ENCODE measurements at places on chromosomes 12 and 14.

GRCh38 chr12:10393291-10393690, 3.5 kb upstream of the KLRK1 start:
- no peak for DNase-seq

GRCh38 chr14:68927956-68928675, 51.0 kb downstream of the ACTN1 start:
- no peak for DNase-seq

DNA sequence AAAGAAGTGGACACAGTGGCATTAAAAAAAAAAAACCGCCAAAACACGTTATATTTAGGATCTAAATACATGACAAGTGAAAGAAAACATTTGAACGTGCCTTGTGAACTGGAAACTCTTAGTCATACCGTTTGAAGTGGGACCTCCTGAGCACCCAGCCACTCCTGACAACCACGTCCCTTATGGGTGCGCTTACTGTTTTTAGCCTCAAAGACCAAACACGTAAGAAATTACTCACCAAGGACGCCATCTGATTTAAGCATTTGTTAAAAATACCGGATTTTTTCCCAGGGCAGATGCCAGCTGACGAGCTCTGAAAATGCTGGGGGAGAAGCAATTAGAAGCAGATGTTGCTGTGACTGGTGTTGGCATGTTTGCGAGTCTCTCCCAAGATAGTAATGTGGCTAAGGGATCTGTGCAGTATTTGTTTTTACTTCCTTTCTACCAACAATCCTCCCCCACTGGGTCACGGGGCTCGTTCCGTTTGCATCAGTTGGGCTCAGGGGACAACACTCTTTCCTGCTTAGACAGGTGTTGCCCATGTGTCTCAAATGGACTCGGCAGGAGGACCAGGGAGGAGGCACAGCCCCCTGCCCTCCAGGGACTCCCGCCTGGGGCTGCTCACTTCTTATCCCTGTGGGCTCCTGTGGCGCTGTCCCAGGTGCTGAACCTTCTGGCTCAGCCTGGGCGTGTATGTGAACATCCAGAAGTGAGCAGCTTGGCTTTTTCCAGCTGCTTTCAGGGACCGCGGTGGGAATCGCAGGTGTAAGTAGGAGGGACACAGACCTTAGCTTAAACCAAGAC, 101.0 kb downstream of the BEGAIN start:
- peak; percentile 92 for DNase-seq

DNA sequence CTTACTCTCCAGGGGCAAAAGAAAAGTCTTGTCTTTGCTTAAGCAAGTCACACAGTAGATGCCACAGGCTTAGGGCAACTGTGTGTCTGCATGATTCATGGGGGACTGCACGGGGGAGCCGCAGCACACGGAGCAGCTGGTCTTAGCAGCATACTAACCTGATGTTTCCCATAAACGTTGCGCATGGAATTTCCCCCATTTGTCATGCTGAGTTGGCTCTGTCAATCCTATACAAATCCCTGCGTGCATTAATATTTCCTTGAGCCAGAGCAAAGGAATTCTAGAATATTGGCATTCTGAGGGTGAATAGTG, 71.2 kb downstream of the SAMD4A start:
- peak; percentile 70 for DNase-seq

GRCh38 chr14:50062438-50063085, 53.8 kb downstream of the VCPKMT start:
- peak; percentile 20 for DNase-seq

- DNase-seq, result no peak
Observed at GRCh38 chr12:100901266-100901665, 106.7 kb downstream of the ANO4 start.

DNA sequence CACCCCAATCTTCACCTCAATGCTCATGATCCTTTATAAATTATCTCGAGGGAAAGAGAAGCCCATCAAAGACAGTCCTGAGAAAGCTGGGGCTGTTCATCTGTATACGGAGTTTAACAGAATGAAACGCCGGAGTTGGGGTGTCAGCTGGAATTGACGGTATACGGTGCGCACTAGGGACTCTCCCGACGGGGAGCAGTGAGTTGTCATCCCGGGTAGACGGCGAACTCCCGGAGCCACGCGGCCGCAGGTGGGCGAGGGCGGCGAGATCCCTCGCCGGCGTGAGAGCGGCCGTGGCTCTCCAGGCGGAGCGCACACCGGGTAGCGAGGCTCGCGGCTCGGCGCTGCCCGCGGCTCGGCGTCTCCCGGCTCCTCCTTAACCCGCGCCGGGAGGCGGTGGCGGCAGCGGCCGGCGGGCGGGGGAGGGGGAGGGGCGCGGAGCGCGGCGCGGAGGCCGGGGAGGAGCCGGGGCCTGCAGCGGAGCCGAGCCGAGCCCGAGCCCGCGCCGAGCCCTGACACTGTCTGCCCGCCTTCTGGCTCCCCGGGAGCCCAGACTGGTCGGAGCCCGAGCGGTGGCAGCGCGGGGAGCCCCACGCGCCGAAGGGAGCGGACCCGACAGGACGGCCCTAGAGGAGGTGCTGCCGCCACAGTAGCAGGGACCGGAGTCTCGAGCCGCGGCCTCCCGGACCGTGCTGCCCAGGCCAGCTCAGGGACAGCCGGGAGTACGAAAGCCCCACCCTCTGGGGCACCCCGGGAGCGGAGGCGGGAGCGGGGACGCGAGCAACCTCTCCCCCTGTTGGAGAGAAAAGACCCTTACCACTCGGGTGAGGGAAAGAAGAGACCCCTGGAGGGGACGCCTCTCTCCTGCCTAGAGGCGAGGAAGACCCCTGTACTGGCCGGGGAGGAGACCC, at the start of gene FOXJ2:
FOXJ2 (plus strand) TSS at position 475 of the 911 bp plus-strand sequence. CDS start 7,117 bp downstream, outside the sequence.
- DNase-seq, result peak; percentile 90

- no peak for DNase-seq
Observed at GRCh38 chr14:72723858-72724530, 169.9 kb downstream of the DPF3 start.

DNA sequence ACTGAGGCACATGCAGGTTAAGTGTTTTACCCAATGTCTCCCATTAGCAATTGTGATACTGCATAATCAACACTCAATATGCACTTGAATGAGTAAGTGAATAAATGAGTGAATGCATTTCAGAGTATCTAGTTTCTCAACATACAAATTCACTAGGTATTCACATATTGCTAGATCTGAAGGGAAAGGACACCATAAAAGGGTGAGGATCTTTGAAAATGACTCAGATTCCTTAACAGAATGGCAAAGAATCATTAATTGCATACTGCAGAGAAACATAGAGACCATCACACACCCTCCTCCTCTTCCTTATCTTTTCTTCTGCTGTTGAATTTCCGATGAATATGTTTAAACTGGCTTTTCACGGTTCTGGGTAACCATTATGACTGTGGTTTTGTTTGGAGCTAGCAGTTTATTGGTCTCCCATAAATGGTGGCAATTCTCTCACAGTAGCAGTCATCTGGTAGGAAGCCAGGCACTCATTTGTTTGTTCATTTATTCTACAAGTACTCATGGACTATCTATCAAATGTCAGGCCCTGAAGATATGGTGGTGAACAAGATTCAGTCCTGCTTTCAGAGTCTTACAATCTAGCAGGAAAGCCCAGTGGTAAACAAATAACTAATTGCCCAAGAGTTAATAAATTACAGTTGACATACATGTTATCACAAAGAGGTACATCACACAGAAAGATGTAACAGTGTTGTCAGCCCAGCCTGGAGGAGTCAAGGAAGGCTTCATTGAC, 70.2 kb downstream of the LLPH start:
- no peak for DNase-seq

DNA sequence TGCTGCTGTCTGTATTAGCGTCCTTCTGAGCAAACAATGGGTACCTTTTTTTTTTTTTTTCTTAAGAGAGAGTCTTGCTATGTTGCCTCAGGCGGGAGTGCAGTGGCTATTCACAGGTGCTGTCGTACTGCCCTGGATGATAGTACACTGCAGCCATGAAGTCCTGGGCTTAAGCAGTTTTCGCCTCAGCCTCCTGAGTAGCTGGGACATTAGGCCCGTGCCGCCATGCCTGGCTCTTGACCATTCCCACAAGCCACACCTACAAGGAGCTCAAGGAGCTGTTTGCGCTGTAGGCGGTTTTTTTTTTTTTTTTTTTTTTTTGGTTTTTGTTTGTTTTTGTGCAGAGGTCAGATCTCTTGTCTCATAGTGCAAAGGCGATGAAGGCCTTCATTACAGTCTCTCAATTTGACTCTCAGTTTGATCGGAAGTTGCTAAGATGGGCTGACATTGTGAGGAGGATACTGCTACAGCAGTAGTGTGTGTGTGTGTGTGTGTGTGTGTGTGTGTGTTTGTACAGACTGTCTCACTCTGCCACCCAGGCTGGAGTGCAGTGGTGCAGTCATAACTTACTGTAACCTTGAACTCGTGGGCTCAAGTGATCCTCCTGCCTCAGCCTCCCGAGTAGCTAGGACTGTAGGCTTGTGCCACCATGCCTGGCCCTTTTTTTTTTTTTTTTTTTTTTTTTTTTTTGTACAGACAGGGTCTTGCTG, 34.2 kb downstream of the TRAF3 start:
- DNase-seq, result no peak

- no peak for DNase-seq
Observed at GRCh38 chr14:68788275-68788995, 4.4 kb downstream of the ZFP36L1 start.

- peak; percentile 79 for DNase-seq
Observed at GRCh38 chr14:54567639-54568561, 972 bp downstream of the SAMD4A start.

DNA sequence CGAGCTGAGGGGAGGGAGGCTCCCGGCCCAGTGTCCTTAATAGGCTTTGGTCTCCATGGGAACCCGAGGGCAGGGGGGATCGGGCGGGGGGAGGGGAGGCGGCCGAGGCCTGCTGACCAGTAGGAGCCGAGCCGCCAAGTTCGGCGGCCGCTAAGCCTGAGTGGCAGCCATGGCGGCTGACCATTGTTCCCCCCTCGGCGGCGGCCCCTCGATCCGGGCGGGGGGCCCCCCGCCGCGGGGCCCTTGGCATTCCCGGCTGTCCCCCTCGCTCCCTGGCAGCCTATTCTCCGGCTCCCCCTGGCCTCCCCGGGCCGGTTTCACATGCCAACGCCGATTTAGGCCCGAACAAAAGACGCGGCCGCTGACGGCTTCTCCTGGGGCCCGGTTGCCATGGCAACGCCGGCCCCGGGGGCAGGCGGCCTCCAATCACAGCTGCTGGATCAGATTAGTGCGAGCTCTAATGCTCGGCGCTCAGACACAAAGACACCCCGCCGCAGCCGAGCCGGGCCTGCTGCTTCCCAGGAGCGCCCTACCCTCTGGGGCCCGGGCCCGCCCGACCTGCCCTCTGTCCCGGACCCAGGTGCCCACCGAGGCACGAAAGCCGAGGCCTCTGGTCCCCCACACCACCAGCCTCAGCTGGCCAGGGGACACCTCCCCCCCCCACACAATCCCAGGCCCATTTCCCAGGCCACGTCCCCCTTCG, 7.3 kb downstream of the MSI1 start:
- DNase-seq, result peak; percentile 98

DNA sequence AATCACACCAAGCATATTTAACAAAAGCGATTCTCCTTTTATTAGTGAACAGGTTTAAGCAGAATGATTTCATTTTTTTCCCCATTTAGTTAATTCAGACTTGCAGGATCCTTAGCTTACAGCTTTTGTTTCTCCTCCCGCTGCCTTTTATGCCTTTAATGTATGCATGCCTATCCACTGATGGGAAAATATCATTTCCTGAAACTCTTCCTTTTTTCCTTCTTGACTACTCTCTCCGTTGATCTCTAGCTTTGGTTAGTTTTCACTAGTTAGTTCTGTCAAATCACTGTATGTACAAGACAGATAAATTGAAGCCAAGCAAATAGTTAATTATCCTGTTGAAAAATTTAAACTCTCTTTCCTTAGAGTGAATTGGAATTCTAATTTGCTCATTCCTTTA, 26.3 kb downstream of the NKX2-1 start:
- DNase-seq, result peak; percentile 20

GRCh38 chr14:42877716-42878115, 1271.0 kb downstream of the LRFN5 start:
- DNase-seq, result no peak

- DNase-seq, result no peak
Observed at GRCh38 chr12:27001663-27002062, 12.5 kb downstream of the TM7SF3 start.

DNA sequence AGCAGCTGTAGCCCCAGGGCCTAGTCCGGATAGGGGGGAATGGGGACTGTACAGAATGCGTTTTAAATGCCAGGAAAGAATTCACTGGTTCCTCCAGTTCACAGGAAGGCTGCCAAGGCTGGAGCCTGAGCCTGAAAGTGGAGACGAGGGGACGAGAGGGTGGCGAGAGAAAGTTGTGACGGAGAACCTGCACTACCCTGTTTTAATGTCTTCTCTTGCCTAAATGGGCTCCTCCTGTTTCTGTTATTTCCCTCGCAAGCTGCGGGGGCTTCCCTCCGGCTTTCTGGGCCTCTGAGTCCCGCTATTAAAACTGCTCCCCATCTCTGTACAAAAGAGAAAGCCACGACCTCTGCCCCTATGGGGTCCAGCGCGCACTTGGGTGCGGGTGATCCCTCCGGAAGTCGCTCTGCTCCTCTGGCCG, 4.5 kb downstream of the C1QL4 start:
- no peak for DNase-seq

- no peak for DNase-seq
Observed at GRCh38 chr12:12947902-12948301, 4.1 kb downstream of the GPRC5D start.

DNA sequence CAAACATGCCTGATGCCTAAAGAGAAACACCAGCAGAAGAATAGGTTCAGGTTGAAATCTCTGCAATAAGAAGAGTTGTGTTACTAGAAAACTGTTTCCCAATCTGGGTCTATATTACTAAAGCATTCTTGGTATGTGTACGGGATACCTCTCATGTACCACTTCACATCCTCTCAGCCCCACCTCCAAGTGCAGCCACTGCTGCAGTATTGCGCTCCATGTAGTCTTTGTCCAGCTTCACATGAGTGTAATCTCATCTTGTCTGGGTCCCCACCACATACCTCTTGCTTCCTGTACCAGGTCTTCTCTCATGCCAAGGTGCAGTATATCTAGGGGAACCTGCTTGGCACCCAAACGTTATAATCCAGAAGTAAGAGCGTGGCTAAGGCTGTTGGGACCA, 187.5 kb upstream of the EEA1 start:
- DNase-seq, result no peak

DNA sequence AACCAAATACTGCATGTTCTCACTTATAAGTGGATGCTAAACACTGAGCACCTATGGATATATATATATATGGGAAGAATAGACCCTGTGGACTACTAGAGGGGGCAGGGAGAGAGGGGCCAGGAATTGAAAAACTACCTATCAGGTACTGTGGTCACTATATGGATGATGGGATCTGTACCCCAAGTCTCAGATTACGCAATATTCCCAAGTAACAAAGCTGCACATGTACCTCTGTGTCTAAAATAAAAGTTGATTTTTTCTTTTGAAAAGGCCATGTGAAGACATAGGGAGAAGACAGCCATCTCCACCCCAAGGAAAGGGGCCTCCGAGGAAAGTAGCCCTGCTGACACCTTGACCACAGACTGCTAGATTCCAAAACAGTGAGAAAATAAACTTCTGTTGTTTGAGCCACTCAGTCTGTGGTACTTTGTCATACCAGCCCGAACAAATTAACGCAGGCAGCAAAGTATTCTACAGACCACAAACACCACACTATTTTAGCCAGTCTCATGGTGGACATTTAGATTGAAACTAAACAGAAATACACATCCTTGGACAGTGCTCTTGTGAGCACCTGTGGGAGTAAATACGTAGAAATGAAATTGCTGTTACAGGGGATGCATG, 197.1 kb downstream of the EFCAB11 start:
- no peak for DNase-seq

- DNase-seq, result no peak
Observed at GRCh38 chr12:84804691-84805473, 107.7 kb downstream of the SLC6A15 start.
